Hematopoietic multipotent progenitor cell treated with erythropoietin and hydrocortisone succinate and interleukin-3 and kit ligand, for 4 days (in vitro differentiated cells): ENCODE measurements at places on chromosomes 16 and 17.

- peak; percentile 63 for DNase-seq
These were observed 42.3 kb downstream of the IRX3 start for GRCh38 chr16:54244061-54244886.

GRCh38 chr17:16820161-16820877 is 130.3 kb downstream of the CCDC144A start:
- no peak for DNase-seq

- no peak for DNase-seq
These were observed 9.8 kb downstream of the PSKH1 start for GRCh38 chr16:67902831-67903230.

DNA sequence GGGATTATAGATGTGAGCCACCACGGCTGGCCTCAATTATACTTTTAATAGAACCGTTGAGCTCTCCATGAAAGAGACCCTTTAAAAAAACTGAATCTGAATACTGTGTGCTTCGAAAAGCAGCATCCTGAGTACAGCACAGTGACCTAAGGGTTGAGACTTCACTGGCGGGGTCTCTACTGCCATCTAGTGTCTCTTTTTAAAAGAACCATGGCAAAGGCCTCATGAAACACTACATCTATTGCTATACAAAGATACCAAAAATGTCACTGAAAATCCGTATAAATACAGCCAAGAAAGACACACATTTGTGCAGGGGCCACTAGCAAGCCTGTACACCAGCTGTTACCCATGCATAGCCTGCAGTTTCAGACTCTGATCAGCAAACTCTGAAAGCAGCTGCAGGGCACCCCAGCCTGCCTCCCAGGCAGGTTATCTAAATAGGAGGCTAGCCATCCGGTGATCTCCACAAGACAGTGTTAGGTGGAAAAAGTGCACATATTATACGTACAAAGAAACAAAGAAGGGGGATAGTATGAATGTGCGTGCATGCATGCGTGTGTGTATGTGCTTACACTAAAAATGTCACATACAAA is 35.3 kb downstream of the NPLOC4 start:
- DNase-seq: peak; percentile 86

DNA sequence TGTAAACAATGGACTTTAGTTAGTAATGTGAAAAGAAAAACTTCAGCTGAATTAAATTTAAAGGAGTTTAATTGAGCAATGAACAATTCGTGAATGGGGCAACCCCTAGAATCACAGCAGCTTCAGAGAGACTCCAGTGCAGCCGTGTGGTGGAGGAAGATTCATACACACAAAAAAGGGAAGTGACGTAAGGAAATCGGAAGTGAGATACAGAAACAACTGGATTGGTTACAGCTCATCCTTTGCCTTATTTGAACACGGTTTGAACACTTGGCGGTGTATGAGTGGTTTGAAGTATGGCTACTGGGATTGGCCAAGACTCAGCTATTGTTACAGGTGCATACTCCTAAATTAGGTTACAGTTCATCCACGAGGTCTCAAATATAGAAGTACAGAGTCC is 460.4 kb upstream of the ASIC2 start:
- DNase-seq: peak; percentile 54

- no peak for DNase-seq
These were observed 252.4 kb downstream of the GRIN2A start for GRCh38 chr16:9929836-9930235.

DNA sequence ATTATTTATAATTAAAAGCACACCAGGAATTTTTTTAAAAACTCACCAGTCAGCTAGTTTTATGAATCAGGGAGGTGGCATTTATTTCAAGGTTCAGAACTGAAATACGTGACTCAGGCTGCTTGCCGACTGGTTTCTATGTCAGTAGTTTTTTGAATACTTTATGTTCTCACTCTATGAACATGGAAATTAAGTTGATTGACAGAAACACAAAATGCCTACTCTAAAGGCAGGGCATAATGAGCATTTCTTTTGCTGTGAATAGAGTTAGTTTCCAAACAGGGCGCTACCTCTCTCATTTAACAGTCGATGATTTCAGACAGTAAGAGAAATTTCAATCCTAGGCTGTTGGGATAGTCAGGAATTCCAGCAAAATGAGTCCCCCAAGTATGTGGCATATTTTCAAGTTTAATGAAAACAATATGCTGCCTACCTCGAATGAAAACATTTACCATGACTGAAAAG is 6.7 kb downstream of the HS3ST3B1 start:
- DNase-seq: no peak

DNA sequence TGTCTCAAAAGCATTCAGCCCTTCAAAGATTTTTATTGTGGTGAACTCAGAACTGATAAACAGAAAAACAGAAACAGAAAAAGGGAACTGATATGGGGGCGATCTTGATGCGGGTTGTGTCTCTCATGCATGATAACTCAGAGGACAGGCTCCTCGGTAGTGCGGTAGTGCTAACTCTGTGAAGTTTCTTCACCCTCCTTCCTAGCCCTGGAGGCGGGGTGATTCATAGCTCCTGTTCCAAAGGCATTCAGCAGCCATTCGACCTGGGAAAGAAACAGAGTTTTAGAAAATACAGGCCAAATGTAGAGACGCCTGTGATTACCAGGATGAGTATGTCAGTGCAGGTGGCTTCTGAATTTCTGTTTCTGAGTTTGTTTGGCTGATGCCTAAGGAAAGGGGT is 5.5 kb upstream of the MAF start:
- peak; percentile 74 for DNase-seq

GRCh38 chr16:14011001-14011400 is 60.1 kb upstream of the MRTFB start:
- no peak for DNase-seq

DNA sequence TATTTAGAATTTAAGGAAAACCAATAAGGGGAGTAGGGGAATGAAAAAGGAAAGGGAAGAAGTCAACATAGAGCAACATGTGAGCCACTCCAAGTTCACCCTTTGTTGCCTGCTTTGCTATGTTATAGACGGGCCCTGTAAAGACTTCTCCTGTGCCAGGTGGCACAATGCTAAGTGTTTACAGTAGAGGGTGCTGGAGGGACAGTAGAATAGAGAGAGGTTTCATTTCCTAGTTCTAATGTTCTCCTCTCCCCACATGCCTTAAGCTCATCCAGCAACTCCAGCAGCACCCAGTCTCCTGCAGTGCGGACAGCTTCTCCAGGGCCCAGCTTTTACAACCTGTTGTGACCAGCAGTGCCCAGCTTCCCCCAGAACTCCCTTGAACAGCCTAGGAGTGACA is 468.0 kb downstream of the HS3ST3B1 start:
- DNase-seq: peak; percentile 7

- DNase-seq: no peak
These were observed 21.7 kb upstream of the USP36 start for GRCh38 chr17:78862073-78863023.

GRCh38 chr17:61784510-61784909 is 78.8 kb downstream of the BRIP1 start:
- DNase-seq: no peak

DNA sequence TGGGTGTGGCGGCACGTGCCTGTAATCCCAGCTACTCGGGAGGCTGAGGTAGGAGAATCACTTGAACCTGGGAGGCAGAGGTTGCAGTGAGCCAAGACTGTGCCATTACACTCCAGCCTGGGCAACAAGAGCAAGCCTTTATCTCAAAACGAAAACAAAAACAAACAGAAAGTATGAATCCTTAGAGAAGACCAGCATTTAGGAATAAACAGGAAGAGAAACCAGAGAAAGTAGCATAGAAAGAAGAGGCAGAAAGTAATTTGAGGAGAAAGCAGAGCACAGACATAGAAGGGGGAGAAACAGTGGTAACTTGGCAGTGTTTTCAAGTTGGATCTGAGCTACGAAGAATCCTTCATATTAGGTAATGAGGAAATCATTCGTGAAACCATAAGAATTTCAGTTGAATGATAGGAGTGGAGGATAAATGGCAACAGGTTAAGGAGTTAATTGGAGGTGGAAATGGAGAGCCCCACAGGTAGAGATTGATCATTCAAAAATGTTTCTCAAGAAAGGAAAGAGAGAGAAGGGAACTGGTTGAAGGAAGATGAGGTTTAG is 9.7 kb upstream of the CCL2 start:
- DNase-seq: no peak

GRCh38 chr16:31071861-31072260 is 2.2 kb downstream of the ZNF668 start:
- no peak for DNase-seq

DNA sequence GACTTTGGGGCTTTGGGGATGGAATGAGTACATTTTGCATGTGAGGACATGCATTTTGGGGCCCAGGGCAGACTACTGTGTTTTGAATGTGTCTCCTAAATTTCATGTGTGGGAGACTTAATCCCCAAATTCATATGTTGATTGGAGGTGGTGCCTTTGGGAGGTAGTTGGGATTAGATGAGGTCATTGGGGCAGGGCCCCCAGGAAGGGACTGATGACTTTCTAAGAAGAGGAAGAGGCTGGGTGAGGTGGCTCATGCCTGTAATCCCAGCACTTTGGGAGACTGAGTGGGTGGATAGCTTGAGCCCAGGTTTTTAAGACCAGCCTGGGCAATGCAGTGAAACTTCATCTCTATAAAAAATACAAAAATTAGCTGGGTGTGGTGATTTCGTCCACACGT is 42.8 kb upstream of the RAI1 start:
- no peak for DNase-seq

- DNase-seq: no peak
These were observed 5.8 kb downstream of the ITGAM start for GRCh38 chr16:31265329-31266245.

- DNase-seq: no peak
These were observed 19.5 kb upstream of the GAS7 start for GRCh38 chr17:10217916-10218315.

GRCh38 chr17:21039839-21040575 is 2.8 kb downstream of the USP22 start:
- DNase-seq: peak; percentile 88

DNA sequence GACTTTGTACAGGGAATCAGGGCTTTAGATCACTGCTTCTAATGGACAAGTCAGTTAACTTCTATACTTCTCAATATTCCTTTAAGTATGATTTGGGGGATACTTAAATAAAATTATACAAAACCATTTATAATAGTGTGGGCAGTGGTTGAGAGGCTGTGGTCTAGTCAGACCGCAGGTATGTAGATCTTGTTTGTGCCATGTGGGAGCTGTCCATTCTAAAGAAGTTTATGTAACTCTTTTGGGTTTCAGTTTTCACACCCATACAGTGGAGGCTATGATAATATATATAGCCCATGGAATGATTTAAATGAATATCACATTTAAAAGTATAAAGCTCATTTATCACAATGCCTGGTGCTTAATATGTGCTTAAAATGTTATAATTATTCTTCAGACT is 654.3 kb upstream of the KIF2B start:
- no peak for DNase-seq

DNA sequence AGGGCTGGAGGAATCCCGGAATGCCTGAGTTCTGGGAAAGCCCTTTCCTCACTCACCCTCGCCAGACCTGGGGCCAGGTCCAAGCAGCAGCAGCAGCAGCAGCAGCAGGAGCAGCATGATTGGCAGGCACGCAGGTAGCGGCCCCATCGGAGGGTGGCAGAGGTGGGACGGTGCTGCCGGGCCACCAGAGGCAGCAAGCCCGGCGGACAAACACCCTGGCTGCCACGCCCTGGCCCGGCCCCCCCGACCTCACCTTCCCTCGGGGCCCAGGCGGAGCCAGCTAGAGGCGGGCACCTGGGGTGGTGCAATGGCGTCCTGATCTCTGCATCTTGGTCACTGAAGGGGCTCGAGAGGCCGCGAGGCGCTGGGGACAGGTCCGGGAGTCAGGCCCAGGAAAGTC is 122.4 kb downstream of the LAT start:
- no peak for DNase-seq

- DNase-seq: no peak
These were observed 52.4 kb upstream of the NFAT5 start for GRCh38 chr16:69513180-69513966.

GRCh38 chr17:19534562-19535149 is 1.0 kb downstream of the SLC47A1 start:
- no peak for DNase-seq

- DNase-seq: no peak
These were observed 344.6 kb downstream of the XYLT1 start for GRCh38 chr16:17126156-17126555.

- DNase-seq: no peak
These were observed 1.6 kb downstream of the RND2 start for GRCh38 chr17:43026595-43026994.

- no peak for DNase-seq
These were observed 130.8 kb upstream of the RCVRN start for GRCh38 chr17:10035885-10036284.

DNA sequence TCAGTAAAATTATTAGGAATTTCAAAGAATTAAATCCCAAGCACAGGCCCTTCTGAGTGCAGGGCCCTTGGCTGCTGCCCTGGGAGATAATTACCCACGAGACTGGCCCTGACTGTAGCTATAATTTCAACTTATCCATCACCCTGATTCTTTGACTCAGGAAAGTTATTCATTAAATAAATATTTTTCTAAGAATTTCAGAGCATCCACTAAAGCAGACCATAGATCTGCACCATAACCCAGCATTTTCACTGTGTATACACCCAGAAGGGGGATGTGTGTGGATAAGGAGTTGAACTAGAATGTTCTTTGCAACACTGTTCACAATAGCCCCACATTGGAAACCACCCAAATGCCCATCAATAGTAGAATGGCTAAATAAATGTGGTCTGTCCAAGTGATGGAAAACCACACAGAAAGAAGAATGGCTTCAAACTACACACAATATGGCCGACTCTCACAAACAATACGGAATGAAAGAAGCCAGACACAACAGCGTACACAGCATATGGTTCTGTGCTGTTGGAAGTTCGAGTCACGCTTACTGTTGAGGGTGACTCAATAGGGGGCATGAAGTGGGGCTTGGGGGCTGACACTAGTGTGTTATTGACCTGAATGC is 33.9 kb upstream of the MEAK7 start:
- no peak for DNase-seq

DNA sequence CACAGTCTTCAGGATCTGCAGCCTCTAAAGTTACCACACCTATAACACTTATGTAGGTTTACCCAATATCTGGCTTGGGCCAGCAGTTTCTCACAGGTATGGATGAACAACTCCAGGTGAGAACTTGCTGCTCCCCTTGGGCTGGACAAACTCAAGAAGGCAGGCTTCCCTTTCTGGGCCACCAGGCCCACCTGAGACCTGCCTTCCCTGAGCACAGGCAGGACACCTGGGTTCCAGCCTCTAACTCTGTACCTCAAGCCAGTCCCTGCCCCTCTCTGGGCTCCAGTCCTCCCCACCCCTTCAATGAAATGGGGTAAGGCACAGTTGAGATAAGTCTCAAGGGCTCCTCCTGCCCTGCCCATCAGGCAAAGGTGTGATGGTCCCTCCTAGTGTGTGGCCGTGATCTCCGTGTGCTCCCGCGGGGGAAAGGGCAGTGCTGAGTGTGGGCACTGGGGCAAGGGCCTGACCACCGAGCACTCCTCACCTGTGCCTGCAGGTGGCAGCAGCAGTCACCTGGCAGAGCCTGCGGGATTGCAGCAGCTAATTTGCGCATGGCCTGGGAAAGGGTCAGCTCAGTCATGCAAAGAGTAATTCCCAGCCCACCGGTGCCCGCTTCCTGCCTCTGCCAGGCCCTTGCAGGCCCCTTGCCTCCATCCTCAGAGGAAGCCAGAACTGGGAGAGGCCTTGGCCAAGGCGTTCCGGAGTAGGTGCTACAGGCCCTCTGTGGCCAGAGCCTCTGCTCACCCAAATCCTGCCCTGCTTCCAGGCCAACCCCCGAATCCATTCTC is 28.2 kb upstream of the ADGRG1 start:
- peak; percentile 68 for DNase-seq
